ENCODE measurements at places on chromosomes 12 and 14. TPM values are rescaled to one million over a fixed set of nuclear protein-coding genes. Genes with fewer than 3 reads are reported as not detected.

Gene GLT8D2
- not detected for total RNA-seq

GRCh38 chr14:61661471-61662400 lies 33.6 kb upstream of the HIF1A start:
- no peaks in the 10 kb centered on the region for H3K27me3 ChIP-seq
- peak overlapping the region; percentile 54 for H3K27ac ChIP-seq
- H3K36me3 ChIP-seq = no peaks in the 10 kb centered on the region
- H3K4me3 ChIP-seq = peak overlapping the region; percentile 26
- H3K4me1 ChIP-seq = peaks cover 56% of the 10 kb centered on the region

GRCh38 chr14:106107703-106108102 lies 581.3 kb downstream of the TMEM121 start:
- DNase-seq = no peak
- H3K4me1 ChIP-seq = no peaks in the 10 kb centered on the region
- H3K36me3 ChIP-seq = no peaks in the 10 kb centered on the region
- no peak overlapping the region for H3K4me3 ChIP-seq
- H3K27ac ChIP-seq = no peak overlapping the region

DNA sequence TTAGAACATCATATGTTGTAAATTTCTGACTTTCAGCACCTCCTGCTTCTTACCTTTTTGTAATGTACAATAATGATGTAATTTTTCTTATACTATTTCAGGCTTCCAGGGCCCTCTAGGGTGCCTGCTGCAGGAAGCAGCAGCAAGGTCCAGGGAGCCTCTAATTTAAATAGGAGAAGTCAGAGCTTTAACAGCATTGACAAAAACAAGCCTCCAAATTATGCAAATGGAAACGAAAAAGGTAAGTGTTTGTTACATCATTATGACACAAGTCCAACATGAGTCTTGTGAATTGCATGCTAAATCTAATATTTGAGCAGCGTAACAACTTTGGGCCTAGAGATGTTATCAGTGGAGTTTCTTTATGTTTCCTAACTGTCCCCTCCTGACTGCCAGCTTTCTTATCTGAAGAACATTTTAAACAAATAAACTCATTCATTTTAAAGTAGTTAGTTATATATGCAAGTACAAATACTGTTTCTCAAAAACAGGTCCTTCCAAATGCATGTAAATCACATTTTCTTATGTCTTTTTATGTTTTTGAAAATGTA lies 167.6 kb downstream of the NAV3 start:
- H3K4me3 ChIP-seq = no peak overlapping the region
- no peaks in the 10 kb centered on the region for H3K27me3 ChIP-seq
- H3K27ac ChIP-seq = no peak overlapping the region
- H3K36me3 ChIP-seq = no peaks in the 10 kb centered on the region

- no peak overlapping the region for H3K27ac ChIP-seq
- no peak overlapping the region for H3K4me3 ChIP-seq
- no peaks in the 10 kb centered on the region for H3K4me1 ChIP-seq
- DNase-seq = no peak
- H3K36me3 ChIP-seq = no peaks in the 10 kb centered on the region
These were observed 154.8 kb downstream of the PTCSC3 start for GRCh38 chr14:36021591-36022320.

DNA sequence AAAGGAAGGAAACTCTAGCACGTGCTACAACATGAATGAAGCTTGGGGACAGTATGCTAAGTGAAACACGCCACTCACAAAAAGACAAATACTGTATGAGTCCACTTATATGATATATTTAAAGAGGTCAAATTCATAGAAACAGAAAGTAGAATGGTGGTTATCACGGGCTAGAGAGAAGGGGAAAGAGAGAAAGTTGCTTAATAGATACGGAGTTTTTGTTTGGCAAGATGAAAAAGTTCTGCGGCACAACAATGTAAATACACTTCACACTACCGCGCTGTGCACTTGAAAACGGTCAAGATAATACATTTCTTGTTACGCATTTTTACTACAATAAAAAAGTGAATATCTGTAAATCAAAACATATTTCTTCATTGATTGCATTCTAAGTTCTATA lies 37.3 kb downstream of the FBLN5 start:
- DNase-seq = no peak
- no peak overlapping the region for H3K4me3 ChIP-seq
- peaks cover 9% of the 10 kb centered on the region for H3K4me1 ChIP-seq
- no peaks in the 10 kb centered on the region for H3K27me3 ChIP-seq
- H3K27ac ChIP-seq = no peak overlapping the region
- no peaks in the 10 kb centered on the region for H3K36me3 ChIP-seq

GRCh38 chr12:98741196-98741555 lies 96.1 kb downstream of the APAF1 start:
- no peaks in the 10 kb centered on the region for H3K27me3 ChIP-seq
- H3K36me3 ChIP-seq = no peaks in the 10 kb centered on the region
- no peak for DNase-seq
- no peak overlapping the region for H3K4me3 ChIP-seq

Gene PPM1H
- not detected for total RNA-seq

Gene C12orf42
- 6.9 TPM for total RNA-seq

DNA sequence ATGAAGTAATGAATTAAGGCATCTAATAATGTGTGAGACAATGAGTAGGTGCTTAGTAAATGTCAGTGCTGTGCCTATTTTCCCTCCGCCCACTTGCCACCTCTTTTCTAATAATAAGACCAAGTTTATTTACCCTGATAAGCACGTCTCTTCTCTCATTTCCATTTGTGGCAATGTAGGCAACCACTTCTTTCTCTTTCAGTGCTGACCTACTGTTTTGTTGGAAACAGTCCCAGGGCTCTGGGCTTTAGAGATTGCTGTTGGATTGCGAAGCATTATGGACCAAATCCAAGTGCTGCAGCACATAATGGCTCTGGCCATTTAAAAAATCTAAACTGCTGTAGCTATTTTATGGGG lies 141.3 kb upstream of the PLEKHG7 start:
- DNase-seq = no peak
- no peak overlapping the region for H3K4me3 ChIP-seq
- no peaks in the 10 kb centered on the region for H3K27me3 ChIP-seq
- H3K4me1 ChIP-seq = peaks cover 9% of the 10 kb centered on the region
- no peaks in the 10 kb centered on the region for H3K36me3 ChIP-seq

Gene NPAS3
- total RNA-seq = not detected

DNA sequence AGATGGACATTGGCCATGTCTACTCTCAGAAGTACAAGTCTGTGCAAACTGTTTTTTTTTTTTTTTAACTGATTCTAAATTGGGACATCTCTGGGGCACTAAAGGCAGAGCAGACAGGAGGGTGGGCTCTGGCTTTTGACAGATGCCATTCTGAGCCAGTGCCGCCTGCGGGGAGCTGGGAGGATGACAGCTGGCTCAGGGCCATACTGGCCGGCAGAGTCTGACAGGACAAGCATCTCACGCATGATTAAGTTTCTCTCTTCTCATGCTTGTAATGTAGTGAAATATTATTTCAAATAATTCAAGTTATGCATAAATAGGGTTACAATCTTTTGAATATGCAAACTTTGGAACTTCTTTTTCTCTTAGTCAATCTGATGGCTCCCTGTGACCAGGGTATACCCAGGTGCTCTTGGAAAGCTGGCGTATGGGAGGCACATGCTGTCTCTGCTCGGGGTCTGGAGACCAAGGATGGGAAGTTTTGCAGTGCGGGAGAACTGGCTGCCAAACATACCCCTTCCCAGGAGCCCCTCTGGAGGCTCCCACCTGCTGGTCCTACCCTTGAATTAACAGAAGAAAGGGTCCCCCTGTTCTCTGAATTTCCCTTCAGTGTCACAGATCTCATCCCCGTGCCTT lies 7.6 kb downstream of the CDCA4 start:
- no peak overlapping the region for H3K27ac ChIP-seq
- no peaks in the 10 kb centered on the region for H3K27me3 ChIP-seq
- H3K4me1 ChIP-seq = peaks cover 7% of the 10 kb centered on the region
- H3K36me3 ChIP-seq = peaks cover 29% of the 10 kb centered on the region

Gene KCNH3
- total RNA-seq = 5.2 TPM

Gene ASPG
- not detected for total RNA-seq

Gene DGLUCY
- total RNA-seq = 63.7 TPM

Gene SDS
- 0.51 TPM for total RNA-seq

GRCh38 chr14:23068789-23069412 lies 11.6 kb upstream of the CDH24 start:
- H3K27me3 ChIP-seq = no peaks in the 10 kb centered on the region
- H3K4me1 ChIP-seq = peaks cover 16% of the 10 kb centered on the region
- peak; percentile 83 for DNase-seq
- H3K27ac ChIP-seq = no peak overlapping the region
- no peak overlapping the region for H3K4me3 ChIP-seq
- H3K36me3 ChIP-seq = peaks cover 25% of the 10 kb centered on the region

DNA sequence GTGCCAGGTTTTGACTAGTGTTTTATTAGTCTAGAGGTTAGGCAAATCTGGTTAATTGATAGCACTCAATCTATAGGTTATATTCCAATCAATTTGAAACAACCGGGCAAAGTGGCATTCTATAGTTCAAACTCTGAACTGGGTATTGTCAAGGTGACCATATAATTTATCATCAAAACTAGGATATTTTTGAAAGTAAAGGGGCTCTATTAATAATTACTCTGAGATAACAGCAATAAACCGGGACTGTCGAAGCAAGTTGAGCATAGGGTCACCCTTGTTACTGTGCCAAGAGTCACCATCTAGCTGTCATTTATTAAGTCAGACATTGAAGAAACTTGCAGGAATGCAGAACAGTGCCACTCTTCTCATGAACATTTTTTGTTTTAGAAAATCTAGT lies 321.2 kb downstream of the RAD51B start:
- peaks cover 5% of the 10 kb centered on the region for H3K4me1 ChIP-seq
- no peak for DNase-seq

Gene HOXC9
- not detected for total RNA-seq

Gene ABCC9
- not detected for total RNA-seq

GRCh38 chr14:104933746-104934733 lies 9.4 kb downstream of the PLD4 start:
- no peaks in the 10 kb centered on the region for H3K36me3 ChIP-seq
- no peak overlapping the region for H3K4me3 ChIP-seq
- H3K27ac ChIP-seq = no peak overlapping the region
- no peaks in the 10 kb centered on the region for H3K27me3 ChIP-seq

Gene PROX2
- not detected for total RNA-seq

- H3K27ac ChIP-seq = no peak overlapping the region
- H3K4me3 ChIP-seq = no peak overlapping the region
- DNase-seq = no peak
These were observed 267.9 kb downstream of the BCL11B start for GRCh38 chr14:99004112-99004511.

Gene DBX2
- total RNA-seq = not detected

Data from naive thymus-derived CD4-positive, alpha-beta T cell (primary cell).